ENCODE measurements at places on chromosomes 7 and 10.

GRCh38 chr10:113453351-113453750 lies 99.5 kb upstream of the HABP2 start:
- no peak for DNase-seq

- no peak for DNase-seq
These were observed 15.4 kb downstream of the PIP4K2A start for GRCh38 chr10:22698941-22699440.

- no peak for DNase-seq
These were observed 6.9 kb downstream of the COX19 start for GRCh38 chr7:968205-969105.

GRCh38 chr10:125064681-125065492 lies 95.5 kb downstream of the CTBP2 start:
- peak; percentile 27 for DNase-seq

- no peak for DNase-seq
These were observed 84.9 kb downstream of the TCERG1L start for GRCh38 chr10:131226446-131227162.

DNA sequence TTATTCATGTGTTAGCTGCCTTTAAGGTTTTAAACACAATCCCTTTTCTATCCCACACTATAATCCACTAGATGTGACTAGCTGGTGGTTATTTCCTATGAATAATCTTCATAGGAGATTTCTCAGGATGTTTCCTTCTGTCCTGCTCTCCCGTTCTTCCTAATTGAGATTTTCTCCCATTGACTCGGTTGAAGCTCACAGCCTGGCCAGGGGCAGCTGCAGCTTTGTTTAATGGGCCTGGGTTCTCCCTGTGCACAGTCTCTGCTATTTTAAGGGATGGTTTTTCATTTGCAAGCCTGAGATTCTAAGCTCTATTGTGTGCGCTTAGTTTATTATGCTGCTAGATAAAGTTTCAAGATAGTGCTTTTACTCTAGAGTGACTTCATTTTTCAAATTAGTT lies 283.4 kb upstream of the AOAH start:
- DNase-seq: no peak

- peak; percentile 8 for DNase-seq
These were observed 387.5 kb downstream of the CCSER2 start for GRCh38 chr10:84715911-84716310.

DNA sequence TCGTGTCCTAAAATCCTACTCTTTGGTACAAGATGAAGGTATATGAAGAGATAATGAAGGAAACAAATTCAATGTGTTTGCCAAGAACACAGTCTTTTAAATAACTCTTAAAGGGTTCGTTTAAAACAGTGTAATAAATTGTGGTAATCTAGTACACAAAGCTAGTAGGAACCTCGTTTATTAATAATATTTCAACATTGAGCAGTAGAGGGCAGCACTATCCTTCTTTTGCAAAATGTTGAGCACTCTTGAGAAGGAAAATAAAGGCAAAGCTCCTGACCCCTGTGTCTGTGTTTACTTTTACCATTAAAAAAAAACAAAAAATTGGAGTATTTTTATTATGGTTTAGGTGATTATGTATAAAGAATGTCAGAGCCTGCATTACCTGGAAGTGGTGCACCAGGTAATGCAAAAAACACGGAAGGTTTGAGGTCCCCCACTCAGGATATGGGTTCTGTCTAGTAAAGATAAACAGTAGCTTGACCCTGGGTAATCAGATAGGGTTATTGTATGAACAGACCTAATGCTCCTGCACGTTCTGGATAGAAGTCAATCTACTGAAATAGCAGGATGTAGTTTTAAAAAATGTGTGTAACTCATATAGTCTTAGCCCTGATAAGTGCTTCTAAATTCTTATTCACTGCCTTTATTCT lies 5.7 kb upstream of the GOT1 start:
- no peak for DNase-seq

DNA sequence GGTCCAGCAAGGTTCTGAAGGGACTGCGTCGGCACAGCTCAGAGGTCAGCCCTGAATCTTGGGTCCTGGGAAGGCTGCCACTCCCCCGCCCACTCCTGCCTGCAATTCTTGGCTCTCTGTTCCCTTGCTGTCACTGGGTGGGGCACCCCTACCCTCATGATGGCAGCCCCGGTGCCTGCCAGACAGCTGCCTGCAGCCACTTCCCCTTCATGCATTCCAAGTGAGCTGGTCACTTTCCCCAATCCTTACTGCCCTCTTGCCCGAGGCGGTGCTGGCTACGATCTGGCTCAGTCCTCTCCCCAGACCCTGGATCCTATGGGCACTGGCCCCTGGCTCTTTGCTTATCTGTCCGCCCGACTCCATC lies 14.2 kb downstream of the MYL10 start:
- DNase-seq: no peak
